SHP77 treated with DMSO at 0.1 percent for 48 hours (cell line): ENCODE measurements at places on chromosomes 4 and X.
A peak's percentile ranks its signal among the peaks of the same experiment; 100 is the strongest.

DNA sequence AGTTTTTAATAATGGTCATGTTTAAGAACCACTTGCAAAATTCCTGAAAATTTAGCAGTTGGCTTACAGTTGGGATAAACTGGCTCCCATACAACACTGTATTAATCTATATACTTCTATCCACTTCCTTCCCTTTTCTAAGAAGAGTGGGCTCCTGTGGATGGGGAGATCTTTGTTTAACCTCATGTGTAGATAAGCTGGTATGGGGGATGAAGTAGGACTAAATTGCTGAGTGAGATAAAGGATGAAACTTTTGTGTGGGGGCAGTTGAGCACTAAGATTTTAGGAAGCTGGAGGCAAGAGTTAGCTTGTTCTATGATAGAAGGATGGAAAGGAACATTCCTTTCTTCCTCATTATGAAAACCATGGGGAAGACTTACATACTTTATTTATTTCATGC, 54.6 kb upstream of the ATP8A1 start:
- no peak for DNase-seq

GRCh38 chr4:61200187-61200915, at the start of gene ADGRL3:
Gene ADGRL3 (plus strand): TSS chr4:61200326.
- peak; percentile 70 for DNase-seq

GRCh38 chrX:134880866-134881265, 109.9 kb upstream of the SMIM10 start:
- DNase-seq = no peak

DNA sequence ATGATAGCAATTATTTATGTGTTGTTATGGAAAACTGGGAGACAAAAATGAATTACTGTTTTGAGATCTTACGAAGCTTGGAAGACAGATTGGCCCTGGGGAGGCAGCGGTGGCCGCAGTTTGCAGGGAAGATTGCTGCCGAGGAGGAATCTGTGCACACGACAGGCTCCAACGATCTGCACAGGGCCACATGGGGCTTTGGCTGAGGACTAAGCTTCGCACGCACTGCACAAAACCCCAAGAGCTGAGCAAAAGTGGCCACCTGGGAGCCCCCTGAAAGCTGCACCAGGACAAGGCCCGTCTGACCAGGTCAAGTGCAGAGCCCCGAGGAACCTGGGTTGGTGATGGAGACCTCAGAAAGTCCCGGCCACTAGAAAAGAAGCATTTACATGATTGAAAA, 5.2 kb upstream of the PDE6B start:
- DNase-seq = no peak

DNA sequence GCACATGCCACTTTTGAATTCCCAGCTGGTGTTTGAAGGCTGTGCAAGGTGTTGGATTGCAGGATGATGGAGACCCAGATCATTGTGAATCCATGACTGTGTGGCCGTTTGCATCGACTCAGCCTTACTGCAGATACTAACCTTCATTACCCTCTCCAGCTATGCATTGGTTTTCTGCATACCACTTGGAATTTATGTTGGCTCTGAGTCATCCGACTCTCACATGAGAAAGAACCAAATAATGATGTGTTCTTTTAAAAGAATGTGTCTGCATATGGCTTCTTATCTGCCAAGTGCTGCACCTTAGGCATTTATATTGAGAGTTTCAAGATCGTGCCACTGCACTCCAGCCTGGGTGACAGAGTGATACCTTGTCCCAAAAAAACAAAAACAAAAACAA, 106.7 kb upstream of the PRKX start:
- no peak for DNase-seq

GRCh38 chr4:145887241-145887991, 51.2 kb downstream of the ZNF827 start:
- no peak for DNase-seq

DNA sequence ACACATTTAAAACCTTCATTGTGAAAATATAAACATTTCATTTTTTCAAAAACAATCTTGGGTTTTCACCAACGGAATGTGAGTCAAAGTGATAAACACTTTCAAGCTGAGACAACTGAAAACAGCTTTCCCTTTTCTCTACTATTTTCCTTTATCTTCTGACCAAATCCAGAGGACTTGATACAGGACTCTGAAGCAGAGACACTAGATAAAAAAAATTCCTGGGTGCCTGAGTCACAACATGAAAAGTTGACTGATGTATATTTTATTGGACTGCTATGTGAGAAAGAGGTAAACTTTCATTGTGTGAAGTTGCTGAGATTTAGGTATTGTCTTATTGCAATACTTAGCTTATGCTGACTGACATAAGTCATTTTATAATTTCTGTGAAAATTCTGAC, 411.2 kb downstream of the SPOCK3 start:
- DNase-seq = no peak

DNA sequence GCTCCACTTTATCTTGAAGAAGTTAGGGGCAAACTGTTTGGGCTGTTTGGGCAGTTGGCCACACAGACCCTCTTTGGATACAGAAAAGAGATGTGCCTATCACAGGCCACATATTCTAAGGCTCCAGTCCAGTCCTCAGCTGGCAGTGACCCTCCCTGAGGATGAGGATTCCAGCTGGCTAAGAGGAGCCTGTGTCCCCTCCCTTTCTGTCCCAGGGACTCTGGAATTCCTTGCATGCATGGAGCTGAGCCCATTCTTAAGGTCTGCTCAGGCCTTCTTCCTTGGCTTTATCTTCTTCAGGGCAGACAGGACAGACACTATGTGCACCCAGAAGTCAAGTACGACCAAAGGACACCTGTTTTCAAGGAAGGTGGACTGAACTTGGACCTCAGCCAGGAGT, 23.8 kb upstream of the GK2 start:
- DNase-seq = no peak
